ENCODE measurements at places on chromosomes 5 and 9. TPM values are rescaled to one million over a fixed set of nuclear protein-coding genes. Genes with fewer than 3 reads are reported as not detected.

PCDHAC1 gene
- total RNA-seq: not detected

GTF2H2C gene
- total RNA-seq: 25.2 TPM

MAMDC4 gene
- total RNA-seq: 1.4 TPM

ECM2 gene
- total RNA-seq: 1.2 TPM

WDR38 gene
- total RNA-seq: not detected

All from myometrial cell (primary cell).